ENCODE measurements at places on chromosomes 6 and 20.
A peak's percentile ranks its signal among the peaks of the same experiment; 100 is the strongest.

DNA sequence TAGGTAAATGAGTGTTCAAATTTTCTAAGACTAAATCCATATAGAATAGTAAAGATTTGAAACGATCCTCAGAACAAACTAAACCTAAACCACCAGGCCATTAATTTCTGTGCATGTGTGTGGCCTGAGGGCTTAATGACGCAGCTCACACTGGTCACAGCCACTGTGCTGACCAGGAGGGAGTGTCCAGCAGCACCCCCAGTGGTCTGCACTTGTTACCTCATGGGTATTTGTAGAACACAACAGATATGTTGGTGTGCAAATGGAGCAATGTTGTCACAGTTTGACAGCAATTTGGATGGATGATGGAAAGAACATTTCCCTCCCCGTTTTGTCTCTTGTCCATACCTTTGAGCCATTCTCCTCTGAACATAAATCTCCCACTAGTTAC lies 122.4 kb upstream of the EXOC2 start:
- DNase-seq = no peak

- no peak for DNase-seq
Measured at GRCh38 chr6:399785-400534, 8.4 kb downstream of the IRF4 start.

DNA sequence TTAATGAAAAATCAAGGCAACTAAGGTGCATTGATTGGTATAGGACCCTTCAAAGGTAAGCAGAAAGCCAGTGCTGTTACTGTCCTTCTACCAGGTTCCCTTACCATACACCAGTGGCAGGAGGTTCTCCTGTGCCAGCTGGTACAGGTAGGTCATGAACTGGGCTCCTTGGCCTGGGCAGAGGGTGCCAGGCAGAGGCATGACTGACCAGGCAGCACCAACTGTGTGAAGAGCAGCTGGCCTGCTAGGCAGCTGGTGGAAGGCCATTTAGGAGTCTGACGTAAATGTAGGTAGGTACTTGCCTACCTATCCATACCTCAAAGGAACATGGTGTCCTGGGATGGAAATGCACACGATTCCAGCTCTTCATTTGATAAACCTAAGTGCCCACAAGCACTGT lies 23.3 kb downstream of the PCNA start:
- DNase-seq = no peak

- peak; percentile 58 for DNase-seq
Measured at GRCh38 chr6:2147766-2148448, 97.5 kb downstream of the GMDS start.

DNA sequence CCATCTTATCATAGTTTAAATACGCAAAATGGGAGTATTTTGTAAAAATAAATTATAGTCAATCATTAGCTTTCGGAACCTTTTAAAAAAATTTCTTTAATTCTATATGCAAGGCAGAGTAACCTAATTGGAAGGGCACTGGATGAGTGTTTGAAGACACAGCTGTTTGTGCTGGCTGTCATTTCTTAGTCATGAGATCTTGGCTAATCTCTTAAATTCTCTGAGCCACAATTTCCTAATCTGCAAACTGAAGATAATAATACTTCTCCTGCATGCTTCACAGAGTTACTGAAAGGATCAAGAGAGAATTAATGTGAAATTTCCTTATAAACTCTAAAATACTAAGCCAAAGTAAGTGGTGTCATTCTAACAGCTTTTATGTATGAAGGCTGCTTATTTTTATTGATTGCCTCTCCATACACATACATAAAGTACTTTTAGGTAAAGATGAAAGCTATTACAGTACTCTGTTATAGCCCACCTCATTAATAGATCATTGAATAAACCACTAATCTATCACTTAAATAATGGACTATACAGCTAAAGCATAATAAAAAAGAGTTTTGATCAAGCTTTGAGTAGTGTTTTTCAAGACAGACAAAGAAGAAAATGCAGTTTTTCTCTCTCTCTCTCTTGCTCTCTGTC lies 383.7 kb upstream of the IRAK1BP1 start:
- peak; percentile 30 for DNase-seq

DNA sequence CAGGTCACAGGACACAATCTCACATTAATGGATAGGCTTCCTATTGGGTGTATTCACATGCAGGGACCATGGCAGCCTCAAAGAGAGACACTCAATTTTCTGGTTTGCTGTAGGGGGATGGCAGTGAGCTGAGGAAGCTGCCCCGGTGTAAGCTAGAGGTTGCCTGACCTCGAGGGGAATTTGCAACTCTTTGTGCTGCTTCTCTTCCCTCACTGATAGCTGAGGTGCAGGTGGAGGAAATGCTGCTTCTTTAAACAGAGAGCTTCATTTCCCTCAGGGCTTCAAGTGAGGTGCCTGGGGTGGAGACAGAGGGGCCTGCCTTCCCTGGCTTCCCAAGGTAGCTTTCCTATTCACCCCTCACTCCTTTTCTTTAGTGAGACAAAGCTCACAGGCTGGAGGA lies 151.9 kb downstream of the CD83 start:
- no peak for DNase-seq

DNA sequence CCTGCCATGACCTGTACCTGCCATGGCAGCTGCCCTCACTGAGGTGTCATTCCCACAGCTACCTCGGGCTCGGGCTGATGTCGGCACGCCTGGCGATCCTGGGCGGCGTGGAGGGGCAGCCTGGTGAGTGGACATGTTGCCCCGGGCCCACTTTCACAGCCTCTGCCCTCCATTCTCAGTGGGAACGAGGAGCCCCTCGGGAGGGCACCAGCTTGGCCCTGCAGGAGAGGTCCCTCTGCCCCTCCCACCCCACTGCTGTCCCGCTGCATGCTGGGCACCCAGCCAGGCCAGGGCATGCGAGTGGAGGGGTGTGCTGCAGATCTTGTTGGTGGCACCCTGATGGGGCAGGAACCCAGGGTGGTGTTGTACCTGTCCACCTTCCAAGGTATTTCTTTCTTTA lies 23.0 kb downstream of the ENTPD6 start:
- no peak for DNase-seq

GRCh38 chr20:50110141-50111047 lies 2.6 kb downstream of the UBE2V1 start:
- peak; percentile 33 for DNase-seq

- DNase-seq = no peak
Measured at GRCh38 chr6:13710552-13711323, 897 bp downstream of the RANBP9 start.

DNA sequence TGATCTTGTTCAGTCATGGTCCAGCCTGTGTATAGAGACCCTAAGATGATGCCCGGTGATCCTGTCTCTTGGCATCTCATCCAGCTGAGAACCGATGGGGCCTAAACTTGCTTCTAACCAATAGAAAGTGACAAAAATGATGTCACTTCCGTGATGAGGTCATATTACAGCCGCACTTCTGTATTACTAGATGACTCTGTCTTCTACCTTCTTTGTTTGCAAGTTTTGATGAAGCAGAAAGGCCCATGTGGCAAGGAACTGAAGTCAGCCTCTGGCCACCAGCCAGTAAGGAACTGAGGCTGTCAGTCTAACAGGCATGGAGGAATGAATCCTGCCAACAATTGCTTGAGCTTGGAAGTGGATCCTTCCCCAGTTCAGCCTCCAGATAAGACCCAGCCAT lies 32.8 kb upstream of the HLA-C start:
- DNase-seq = peak; percentile 2

- no peak for DNase-seq
Measured at GRCh38 chr6:168242111-168242939, 77.3 kb downstream of the DACT2 start.

- DNase-seq = peak; percentile 64
Measured at GRCh38 chr6:79895382-79896074, 51.8 kb downstream of the ELOVL4 start.

DNA sequence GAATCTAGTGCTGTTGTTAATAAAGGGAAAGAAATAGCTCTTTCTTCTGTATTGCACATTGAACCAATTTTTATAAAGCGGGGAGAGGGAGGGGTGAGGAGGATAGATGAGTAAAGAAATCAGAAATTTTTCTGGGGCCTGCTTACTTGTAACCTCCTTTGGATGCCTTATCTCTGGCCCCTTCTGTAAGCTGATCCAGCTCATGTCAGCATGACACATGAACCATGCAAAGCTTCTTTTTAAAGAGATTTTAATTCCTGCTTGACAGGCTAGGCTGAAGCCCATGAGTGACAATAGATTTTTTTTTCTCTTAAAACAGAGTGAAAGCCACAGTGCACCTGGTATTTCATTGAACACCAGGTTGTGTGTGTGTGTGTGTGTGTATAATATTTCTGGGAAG lies 325.3 kb downstream of the PRL start:
- DNase-seq = no peak

DNA sequence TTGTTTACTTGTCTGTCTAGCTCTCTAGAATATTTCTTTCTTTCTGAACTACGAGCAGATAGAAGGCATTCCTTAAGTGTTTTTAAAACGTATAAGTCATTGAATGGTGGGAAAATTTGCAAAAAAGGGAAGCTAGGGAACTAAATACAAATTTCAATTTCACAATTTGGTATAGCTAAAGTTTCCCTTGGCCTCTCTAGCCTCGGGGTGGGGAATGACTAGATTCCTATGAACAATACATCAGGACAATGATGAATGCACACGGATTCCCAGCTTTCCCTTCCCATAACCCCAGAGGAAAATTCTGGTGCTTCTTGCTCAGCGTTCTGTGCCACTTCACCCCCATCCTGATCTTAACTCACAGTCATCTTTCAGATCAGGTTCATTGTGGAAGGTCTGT lies 113.3 kb upstream of the ASF1A start:
- DNase-seq = no peak

- no peak for DNase-seq
Measured at GRCh38 chr20:12555369-12555768, 453.4 kb upstream of the SPTLC3 start.

DNA sequence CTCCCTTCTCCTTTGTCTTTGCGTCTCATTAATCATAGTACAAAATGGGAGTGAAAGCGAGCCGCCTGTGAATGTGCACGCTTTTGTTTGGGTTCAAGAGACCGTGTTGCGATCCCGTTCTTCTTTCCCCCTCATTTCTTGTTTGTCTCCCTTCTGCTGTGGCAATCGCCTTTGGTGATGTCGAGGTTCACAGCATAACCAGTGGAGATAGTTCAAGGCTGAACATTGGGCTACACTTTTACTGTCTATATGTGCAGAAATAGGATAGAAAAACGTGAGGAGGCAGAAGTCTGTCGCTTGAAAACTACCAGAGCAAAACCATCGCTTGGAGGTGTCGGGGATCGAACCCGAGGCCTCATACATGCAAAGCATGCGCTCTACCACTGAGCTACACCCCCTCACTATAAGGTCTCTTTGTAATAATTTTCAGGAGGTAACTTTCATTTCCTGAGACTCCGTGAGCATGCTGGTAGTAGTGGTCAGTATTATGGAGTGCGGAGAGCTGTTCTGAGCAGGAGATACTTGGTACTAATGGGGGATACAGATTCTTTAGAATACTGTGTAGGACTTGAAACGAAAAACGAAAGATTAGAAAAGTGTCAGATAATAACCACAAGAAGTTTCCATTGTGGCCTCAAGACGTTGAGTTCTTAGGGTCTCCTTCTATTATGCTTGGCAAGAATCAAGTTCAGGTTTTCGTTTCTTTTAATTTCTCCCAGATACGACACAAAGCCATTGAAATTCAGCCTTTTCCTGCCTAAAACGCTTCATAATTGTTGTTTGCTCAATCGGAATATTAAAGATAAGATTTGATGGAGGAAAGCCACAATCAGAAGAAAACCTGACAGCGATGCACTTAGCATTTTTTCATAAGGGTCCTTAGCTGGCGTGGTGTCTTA lies 106.6 kb downstream of the TRIM27 start:
- peak; percentile 87 for DNase-seq

GRCh38 chr6:42960243-42961019 lies at the start of gene GNMT:
Gene GNMT, plus strand, starts transcription at chr6:42960754. Its CDS starts 14 bp downstream, at chr6:42960768.
- no peak for DNase-seq

GRCh38 chr6:45946887-45947286 lies 68.8 kb downstream of the CLIC5 start:
- peak; percentile 65 for DNase-seq

DNA sequence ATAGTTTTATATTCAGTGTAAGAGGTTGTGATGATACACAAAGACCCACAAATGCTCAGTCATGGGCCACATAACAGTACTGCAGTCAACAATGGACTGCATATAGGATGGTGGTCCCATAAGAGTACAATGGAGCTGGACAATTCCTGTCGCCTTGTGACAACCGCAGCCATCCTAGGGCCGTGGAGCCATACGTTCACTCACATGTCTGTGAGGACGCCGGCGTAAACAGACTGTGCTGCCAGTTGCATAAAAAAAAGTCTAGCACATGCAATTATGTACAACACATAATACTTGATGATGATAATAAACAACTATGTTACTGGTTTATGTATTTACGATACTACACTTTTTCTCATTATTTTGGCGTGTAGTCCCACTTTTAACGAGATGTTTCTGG lies 30.9 kb downstream of the BFSP1 start:
- no peak for DNase-seq

DNA sequence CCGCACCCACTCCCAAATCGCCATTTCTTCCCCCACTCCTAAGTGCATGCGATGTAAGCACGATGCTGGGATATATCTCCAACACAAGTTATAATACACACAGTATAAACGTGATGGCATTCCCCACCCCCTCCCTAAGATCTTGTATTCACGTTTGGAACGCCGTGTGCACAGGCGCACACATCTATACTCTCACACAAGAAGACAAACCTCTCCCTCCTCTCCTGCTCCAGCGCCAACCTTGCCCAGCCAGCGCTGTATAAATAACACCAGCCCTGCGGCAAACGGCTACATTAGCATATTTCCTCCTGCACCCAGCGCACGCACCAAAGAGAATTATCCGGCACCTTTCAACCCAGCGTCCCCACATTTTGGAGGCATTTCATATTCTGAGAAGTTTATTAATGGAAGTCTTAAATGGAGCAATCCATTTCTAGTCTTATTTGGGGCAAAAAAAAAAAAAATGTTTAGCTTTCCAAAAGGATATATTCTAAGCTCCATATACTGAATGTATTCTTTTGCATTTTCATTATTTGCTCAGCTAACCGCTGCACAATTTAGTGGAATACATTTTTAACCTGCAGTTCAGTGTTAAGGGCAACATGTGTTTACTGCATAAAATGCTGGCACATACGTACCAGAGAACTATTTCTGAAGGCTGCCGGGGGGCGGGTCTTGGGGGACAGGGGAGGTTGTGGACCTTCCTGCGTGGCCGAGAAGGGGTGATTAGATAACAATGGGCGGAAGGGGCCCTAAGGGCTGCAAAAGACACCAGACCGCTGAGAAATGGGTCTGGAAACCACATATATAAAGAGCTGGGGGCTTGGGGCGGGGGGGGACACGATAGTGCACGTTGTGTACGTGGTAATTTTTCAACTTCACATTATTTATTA lies 1.1 kb upstream of the SLC22A23 start:
- no peak for DNase-seq

Data from fibroblast of mammary gland (primary cell).